ENCODE measurements at places on chromosomes 6 and 20.

DNA sequence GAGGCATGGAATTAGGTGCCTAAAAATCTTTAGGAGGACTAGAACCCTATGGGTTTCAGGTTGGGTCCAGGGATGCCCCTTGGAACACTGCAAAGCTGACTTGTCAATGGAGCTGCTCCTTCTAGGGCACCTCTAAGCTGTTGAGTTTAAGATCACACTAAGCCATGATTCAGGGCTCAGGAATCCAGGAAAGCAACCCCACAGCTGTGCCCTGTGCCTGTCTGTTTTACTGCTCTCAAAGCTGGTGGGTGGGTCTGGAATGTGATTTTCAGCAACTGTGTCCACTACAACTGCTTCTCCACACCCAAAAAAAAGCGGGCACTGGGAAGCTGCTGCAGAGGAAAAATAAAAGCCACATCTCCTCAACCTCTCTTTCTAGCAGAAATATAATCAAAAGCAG is 310.4 kb upstream of the MOCS1 start:
- DNase-seq = no peak

- DNase-seq = no peak
Measured at GRCh38 chr6:74705451-74705850, 500.4 kb downstream of the COL12A1 start.

DNA sequence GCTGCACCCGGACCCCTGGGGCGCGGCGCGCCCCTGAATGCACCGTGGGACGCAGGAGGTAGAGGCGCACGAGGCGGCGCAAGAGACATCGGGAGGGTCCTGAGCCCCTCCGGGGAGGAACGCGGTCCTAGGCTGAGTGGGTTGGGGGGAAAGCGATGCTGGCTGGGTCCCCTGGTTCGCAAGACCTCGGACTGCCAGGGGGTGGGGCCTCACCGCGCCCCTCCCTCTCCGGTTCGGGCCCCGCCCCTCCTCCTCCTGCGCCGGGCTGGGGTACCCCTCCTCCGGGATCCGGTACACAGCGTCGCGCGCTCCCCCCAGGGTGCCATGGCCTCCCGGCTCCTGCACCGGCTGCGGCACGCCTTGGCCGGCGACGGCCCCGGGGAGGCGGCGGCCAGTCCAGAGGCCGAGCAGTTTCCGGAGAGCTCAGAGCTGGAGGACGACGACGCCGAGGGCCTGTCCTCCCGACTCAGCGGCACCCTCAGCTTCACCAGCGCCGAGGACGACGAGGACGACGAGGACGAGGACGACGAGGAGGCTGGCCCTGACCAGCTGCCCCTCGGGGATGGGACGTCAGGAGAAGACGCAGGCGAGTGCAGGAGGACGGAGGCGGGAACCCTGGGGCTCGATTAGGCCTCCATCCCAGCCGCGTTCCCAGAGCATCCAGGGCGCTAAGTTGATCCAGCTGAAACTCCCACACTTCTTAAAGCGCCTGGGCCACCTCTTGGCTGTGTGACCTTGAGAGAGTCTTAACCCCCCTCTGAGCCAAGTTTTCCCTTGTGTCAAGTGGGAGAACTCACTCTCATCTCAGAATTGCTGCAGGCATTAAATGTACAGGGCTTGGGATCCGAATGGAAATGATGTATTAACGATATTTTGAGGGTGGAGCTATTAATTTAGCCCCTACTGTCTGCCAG is 541 bp downstream of the SNX21 start:
- DNase-seq = no peak

DNA sequence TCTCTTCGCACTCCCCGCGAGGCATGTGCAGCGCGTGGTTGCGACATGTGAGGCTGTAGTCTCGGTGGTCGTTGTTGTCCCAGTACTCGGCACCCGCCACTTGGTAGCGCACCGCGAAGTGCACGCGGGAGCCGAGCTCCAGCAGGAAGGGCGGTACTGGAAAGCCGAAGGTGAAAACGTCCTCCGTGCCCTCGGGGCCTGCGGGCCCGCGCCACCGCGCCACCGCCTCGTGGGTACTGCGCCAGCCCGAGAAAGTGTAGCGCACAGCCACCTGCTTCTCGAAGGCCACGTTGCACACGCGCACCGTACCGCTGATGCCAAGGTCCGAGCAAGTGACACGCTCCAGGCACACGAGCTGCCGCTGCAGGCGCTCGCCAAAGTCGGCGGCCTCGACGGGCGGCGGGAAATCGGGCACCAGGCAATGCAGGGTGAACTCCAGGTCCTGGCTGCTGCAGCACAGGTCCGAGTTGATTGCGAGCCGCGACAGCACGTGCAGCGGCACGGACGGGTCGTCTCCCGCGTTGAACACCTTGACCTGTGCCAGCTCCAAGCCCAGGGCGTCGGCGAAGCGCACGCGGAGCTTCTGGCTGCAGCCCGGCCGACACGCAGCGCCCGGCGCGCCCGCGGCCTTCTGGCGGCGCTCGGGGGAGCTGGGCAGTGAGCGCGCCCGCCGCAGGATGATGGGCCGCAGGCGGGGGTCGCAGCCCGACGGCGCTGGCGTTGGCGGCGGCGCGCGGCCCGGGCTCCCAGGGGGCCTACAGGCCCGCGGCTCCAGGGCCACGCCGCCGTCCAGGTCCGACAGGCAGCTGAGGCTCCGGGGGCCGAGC is 840 bp downstream of the PPP1R3D start:
- no peak for DNase-seq

DNA sequence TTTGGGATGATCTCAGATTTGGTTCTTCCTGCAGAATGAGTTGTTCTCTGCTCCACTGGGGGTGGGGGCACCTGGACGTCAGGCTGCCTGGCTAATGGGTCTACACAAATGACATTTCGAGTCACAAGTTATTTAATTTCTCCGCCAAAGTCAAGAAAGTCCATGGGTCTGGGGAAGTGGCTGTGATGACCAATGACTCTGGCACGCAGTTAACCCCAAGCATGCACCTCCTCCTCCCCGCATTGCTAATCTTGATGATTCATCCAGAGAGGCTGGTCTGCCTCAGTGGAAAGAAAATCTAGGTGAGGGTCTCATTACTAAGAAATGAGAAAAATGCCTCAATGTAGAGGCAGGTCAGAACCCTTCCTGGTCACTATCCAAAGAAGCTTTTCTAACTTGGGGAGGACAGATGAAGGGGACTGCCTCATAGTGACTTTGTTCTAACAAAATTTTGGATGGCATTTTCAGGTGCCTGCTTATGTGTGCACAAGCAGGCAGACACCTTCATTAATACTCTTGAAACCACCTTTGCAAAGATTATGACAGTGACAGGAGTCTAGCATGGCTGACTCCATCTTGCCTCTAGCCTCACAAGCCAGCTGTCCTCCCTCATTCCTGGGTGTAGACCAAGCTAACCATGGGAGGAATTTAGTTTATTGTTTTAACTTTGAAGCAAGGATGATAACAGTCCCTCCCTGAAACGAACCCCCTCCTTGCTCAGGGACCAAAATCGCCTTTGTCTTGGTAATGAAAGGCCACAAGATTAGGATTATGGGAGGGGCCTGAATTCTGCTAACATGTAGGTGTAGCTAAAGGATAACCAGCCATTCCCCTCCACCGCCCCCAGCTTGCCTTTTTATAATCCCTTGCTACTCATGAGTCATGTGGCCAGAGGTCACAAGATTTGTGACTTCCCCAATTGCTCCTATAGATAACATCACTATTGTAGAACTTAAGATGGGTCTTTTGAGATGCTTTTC is 98.6 kb upstream of the MRPS10 start:
- DNase-seq = no peak

DNA sequence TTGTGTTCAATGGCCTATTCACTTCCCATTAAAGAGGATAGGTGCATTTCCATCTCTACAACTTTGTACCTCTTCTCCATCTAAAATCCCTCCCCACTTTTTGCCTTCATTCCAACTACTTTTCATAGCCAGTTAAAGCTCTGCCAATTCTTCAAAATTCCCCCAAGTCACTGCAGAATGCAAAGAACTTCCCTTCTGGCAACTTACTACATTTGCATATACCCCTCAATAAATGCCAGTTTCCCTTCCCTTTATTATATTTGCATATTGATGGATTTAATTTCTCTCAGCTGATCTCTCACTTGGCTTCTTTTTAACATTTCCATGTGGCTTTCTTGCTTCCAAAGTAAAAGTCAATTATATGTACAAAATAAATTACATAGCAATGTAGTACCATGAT is 393.4 kb downstream of the HACE1 start:
- no peak for DNase-seq

DNA sequence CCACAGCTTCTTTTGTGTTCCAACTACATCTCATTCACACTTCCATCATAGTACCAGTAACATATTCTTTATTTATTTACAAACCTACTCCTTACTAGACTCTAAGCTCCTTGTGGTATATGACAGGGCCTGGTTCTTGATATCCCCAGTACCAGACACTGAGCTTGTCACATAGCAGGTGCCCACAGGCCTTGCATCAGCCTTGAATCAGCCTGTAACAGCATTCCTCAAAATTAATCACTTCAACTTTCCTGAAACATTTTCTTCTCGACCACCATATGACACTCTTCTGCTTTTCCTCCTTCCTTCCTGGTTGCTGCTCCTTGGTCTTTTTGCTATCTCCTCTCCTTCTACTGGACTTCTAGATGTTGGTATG is 24.7 kb upstream of the SRPK1 start:
- DNase-seq = no peak

GRCh38 chr6:147765541-147765940 is 257.1 kb downstream of the SAMD5 start:
- DNase-seq = no peak

DNA sequence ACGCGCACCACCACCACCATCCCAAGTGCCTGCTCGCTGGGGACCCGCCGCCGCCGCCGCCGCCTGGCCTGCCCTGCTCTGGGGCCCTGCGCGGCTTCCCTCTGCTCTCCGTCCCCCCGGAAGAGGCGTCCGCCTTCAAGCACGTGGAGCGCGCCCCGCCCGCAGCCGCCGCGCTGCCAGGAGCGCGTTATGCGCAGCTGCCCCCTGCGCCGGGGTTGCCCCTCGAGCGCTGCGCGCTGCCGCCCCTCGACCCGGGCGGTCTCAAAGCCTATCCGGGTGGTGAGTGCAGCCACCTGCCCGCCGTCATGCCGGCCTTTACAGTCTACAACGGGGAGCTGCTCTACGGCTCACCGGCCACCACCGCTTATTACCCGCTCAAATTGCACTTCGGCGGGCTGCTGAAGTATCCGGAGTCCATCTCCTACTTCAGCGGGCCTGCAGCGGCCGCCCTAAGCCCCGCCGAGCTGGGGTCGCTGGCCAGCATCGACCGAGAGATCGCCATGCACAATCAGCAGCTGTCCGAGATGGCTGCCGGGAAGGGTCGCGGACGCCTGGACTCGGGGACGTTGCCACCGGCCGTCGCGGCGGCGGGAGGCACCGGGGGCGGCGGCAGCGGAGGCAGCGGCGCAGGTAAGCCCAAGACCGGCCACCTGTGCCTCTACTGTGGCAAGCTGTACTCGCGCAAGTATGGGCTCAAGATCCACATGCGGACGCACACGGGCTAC is 7.2 kb downstream of the PRDM13 start:
- DNase-seq = no peak

- no peak for DNase-seq
Measured at GRCh38 chr20:58665606-58666005, 14.5 kb downstream of the STX16 start.

DNA sequence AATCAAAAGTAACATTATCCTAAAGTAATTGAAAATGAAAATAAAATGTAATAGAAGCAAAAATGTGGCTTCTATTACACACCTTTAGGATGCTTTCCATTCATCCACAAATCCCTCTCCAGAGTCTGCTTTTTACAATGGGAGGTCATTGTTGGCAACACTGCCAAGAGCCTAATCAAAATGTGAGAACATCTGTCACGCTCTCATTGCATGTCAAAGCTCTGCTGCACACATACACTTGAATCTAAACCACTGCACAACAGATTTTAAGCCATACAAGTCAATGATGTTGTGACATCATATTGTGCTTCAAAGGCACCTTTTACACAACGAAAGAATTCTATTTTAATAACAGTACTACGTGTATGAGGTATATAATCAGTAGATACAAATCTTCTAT is 82.1 kb downstream of the PREP start:
- no peak for DNase-seq

- DNase-seq = peak; percentile 71
Measured at GRCh38 chr20:41136680-41137613, at the start of gene PLCG1. Gene PLCG1, plus strand, starts transcription at chr20:41137543. Its CDS starts 99 bp downstream, at chr20:41137642.

DNA sequence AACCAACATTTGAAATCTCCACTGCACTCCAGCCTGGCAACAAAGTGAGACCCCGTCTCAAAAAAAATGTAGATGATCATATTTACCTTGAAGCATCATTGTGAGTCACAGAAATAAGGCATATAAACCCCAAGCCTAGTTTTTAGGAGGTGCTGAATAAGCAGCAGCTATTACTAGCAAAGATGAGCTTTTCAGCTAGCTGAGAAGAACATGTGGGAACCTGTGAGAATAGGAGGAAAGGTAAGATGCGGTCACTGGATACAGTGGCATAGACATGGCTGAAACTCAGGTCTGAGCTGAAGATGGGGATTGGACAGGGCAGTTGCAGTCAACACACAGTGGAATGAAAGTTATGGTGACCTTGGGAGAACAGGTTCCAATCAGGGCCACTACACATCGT is 284.3 kb upstream of the IRAK1BP1 start:
- no peak for DNase-seq

DNA sequence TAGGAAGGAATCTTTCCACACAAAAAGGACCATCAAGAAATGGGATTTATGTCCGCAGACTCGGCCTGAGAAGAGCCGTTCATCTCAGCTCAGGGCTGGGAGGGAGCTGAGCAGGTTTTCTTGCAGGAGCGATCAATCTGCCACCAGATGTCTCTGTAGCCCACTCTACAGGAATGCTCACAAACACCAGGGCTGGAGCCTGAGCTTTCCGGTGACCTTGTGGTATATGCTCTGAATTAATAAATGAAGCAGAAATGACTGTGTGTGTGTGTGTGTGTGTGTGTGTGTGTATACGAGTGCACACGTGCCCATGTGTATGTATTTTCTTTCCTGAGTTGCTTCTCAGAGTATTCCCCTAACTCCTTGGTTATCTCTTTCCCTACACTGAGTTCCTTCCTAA is 12.0 kb downstream of the CD83 start:
- no peak for DNase-seq

DNA sequence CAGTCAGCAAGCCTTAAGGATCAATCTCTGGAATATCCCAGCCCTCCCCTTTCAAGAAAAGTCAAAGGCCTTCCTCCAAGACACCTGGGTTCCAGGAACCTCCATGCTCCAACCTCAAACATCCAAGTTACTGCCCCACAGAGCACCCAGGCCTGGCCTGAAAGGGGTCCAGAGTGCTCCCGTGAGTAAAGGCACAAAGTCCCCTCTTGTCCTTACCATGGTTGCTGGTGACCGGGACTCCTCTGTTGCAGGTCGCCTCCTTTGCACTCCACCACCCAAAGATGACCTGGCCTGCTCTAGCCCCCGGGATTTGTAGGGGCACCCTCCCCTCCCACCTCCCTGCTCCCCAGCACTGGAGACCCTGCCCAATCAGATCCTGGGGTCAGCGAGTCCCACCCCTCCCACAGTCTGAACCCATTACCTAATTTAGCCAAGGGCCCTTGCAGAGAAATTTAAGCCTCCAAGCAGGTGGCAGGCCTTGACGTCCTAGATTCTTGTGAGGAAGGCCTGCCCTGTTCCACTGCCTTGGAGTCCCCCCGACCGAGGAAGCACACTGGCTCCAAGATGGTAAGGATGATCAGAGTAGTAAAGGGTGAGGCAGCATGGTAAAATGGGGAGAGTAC is at the start of gene TNNC2:
Gene TNNC2, minus strand, starts transcription at position 283 of the 623 bp plus-strand sequence. Its CDS starts 64 bp downstream, at position 219.
- DNase-seq = no peak

GRCh38 chr6:75167325-75167724 is 38.5 kb downstream of the COL12A1 start:
- DNase-seq = no peak

Measured in activated CD8-positive, alpha-beta memory T cell treated with anti-CD3 and anti-CD28 coated beads for 4 hours (primary cell).